ENCODE measurements at places on chromosomes 16 and 17. TPM values are rescaled to one million over a fixed set of nuclear protein-coding genes. Genes with fewer than 3 reads are reported as not detected.

WNT3 gene
- 1.3 TPM for polyA plus RNA-seq

TAOK1 gene
- 5.0 TPM for polyA plus RNA-seq

- no peak for DNase-seq
Measured at GRCh38 chr17:2635675-2636074, 42.2 kb downstream of the PAFAH1B1 start.

GRCh38 chr16:72099377-72099818, 5.8 kb downstream of the DHX38 start:
- peak; percentile 48 for DNase-seq

DNA sequence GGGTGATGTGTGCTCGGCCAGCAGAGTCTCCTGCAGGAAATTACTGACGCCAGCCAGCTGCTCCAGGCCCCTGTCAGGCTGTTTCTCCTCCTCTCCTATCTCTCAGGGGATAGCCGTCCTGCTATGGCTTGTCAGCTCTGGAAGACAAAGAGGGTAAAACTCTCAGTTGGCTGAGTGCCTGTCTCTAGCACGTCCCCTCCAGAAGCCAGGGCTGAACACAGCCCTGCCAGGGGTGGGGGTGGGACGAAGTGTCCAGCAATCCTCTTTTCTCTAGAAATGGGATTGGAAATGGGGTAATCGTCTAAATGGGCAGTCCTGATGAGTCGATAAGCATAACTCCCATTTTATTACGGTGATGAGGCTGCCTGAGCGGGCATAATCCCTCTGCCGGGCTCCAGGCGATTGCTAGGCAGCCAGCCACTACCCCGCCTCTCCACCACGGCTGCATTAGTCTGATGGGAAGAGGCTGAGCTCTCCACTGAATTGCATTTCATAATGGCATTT, 89.1 kb upstream of the GNAO1 start:
- peak; percentile 91 for DNase-seq

Measured in kidney (tissue), 22 donors.